ENCODE measurements at places on chromosomes 1 and 21.

- no peak for DNase-seq
These were observed 18.8 kb downstream of the IFI44 start for GRCh38 chr1:78668427-78668826.

DNA sequence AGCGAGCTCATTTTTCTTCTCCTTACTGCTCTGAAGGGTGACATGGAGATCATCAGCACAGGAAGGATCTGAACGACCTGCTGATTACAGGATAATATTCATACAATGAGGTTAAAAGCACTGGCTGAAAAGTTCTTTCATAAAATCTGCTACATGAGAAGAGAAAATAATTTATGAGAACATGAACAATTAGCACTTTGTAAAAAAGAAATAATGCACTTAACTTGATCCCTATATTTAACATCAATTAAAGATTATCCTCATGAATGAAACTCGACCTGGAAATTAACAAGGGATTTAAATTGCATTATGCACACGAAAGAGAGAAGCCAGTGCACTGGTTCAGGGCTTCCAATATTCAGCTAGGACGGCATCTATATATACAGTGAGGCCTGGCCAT, 46.6 kb downstream of the RRAGC start:
- no peak for DNase-seq

- DNase-seq: no peak
These were observed 33.2 kb downstream of the LDLRAP1 start for GRCh38 chr1:25576459-25577133.

GRCh38 chr1:226044514-226045101, 17.9 kb upstream of the H3-3A start:
- DNase-seq: no peak

GRCh38 chr1:152817309-152817708, 5.5 kb downstream of the LCE1B start:
- no peak for DNase-seq

DNA sequence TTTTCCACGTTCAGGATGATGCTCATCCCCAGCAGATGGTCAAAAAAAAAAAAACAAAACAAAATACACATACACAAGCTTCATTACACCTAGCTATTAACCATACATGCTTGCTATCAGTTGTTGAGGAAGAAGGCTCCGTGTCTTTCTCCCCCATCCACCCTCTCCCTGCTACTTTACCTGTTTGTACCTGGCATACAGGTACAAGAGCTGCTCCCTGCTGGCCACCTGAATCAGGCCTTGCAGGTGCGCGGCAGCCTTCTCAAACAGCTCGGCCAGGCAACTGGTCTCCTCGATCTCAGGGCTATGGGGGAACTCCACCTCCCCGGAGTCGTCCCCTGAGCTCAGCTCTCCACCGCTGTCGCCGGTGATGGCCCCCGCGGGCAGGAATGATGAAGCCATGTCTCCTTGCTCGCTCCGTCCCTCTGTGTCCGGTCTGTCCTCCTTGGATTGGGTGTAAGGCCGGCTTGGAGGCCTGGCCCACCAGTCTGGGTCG, 464 bp downstream of the ACBD6 start:
- DNase-seq: no peak

GRCh38 chr1:158227904-158228623, 26.2 kb upstream of the CD1A start:
- no peak for DNase-seq

GRCh38 chr1:61117283-61117682, 34.9 kb downstream of the NFIA start:
- DNase-seq: no peak

DNA sequence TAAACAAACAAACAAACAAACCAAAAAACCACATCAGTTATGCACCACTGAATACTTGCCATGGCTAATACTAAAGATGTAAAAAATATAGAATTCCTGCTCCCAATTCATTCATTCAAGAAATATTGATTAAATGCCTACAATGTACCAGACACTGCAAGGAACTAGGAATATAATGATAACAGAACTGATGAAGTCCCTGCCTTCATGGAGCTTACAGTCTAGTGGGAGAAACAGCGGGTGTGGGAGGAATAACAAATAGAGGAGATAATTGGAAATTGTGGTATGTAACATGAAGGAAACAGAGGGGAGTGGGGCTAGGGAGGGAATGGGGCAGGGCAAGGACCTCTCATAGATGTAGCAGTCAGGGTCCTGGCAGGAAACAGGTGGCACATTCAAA, 58.6 kb upstream of the NBL1 start:
- no peak for DNase-seq

GRCh38 chr1:239040523-239040922, 345.8 kb upstream of the CHRM3 start:
- DNase-seq: no peak

- peak; percentile 87 for DNase-seq
These were observed 28.3 kb downstream of the EIF2D start for GRCh38 chr1:206583707-206584648.

GRCh38 chr1:4379451-4380175, 274.8 kb upstream of the AJAP1 start:
- DNase-seq: peak; percentile 31

- no peak for DNase-seq
These were observed 201.0 kb downstream of the HS2ST1 start for GRCh38 chr1:87115317-87115890.

DNA sequence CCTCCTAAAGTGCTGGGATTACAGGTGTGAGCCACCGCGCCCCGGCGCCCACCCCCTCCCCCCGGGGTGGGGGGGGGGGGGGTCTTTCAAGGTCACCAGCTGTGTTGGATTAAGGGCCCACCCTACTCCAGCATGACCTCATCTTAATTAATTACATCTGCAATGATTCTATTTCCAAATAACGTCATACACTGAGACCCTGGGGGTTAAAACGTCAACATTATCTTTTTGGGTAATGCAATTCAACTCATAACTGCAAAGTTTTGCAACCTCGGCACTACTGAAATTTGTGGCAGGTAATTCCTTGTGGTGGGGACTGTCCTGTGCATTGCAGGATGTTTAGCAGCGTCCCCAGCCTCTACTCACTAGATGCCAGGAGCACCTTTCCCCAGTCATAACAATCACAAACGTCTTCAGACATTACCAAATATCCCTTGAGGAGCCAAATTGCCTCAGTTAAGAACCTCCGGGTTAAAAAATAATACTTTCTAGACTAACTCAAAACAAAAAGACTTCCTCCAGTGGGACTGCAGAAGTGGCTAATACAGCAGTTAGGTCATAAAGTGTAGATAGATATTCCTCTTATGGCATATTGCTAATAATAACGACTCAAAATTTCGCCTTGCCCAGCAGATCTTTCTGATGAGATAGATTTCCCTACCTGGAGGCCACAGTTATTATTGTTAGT, 233.0 kb upstream of the KAZN start:
- DNase-seq: no peak

- no peak for DNase-seq
These were observed 7.4 kb downstream of the COP1 start for GRCh38 chr1:176199707-176200106.

DNA sequence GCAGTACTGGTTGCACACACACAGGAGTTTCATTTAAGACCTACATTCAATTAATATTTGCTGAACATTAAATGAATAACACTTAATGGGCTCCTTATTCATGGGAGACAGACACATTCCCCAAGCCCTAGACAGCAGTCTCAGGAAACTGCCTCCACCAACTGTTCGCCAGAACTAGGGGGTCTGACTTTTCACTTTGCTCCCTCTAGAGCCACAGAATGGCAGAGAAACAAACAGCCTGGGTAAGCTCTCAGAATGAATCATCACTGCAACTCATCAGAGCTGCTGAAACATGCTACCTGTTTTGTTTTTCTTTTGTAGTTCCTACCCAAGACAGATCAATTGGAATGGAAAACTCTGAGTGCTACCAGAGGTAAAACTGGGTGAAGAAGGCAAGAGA, 31.7 kb downstream of the ELK4 start:
- DNase-seq: peak; percentile 67

GRCh38 chr1:167369175-167369574, 148.5 kb downstream of the POU2F1 start:
- no peak for DNase-seq

- no peak for DNase-seq
These were observed 17.8 kb upstream of the EPB41 start for GRCh38 chr1:28896609-28896986.

DNA sequence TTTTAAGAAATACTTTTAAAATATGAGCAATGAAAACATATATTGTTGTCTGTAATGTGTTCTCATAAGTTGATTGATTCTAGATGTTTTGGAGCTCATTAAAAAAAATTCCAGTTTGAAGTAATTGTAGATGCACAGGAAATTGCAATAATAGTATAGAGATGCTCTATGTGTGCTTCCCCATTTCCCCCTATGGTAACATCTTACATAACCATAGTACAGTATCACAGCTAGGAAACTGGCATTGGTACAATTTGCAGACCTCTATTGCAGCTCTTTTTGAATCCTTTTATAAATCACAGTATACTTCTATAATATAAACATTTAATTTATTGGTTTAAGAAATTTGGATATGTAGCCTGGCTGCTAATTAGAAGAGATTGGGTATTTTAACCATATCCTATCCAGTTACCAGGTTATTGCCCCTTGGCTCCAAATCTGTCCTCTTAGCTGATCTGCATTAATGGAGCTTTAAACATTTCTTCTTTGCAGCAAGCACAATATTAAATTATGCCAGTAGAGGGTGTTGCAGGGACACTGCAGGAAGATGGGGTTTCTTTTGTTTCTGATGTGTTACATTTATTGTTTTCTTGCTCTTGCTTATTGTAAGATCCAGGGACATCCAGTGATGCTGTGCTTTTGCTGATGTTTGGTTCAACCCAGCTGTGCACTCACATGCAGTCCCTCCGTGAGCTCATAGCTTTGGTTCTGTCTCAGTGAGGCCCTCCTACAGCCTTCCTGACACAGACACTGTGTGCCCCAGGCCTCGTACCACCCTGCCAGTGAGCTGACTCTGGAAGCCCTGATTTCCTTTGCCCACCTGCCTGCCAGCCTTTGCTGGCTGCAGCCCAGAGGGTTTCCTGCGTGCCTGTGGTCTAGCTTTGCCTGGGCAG, 103.3 kb downstream of the RABGAP1L start:
- peak; percentile 46 for DNase-seq

DNA sequence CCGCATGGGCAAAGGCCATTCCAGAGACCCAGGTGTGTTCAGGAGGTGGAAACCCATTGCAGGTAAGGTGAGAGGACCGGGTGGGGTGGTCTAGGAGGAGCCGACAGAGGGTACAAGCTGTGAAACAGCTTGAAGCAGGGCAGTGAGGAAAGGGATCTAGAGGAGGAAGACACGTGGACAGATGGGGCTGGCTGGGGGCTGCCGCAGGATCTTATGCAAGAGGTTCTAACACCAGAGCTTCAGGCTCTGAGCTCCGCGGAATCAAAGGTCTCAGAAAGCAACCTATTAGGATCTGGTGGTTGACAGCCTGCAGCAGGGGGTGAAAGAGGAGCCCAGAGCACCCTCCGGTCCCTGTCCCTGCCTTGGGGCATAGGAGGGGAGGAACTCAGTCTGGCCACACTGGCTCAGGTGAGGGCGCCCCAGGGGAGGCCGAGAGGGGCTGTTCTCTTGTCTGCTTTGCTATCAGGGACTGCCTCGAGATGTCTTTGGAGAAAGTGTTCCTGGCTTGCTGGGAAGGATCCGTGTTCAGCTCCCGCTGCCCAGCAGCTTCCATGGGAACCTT, 1.9 kb downstream of the TFF1 start:
- DNase-seq: no peak

- DNase-seq: no peak
These were observed 41.5 kb downstream of the CCDC30 start for GRCh38 chr1:42504535-42505128.

DNA sequence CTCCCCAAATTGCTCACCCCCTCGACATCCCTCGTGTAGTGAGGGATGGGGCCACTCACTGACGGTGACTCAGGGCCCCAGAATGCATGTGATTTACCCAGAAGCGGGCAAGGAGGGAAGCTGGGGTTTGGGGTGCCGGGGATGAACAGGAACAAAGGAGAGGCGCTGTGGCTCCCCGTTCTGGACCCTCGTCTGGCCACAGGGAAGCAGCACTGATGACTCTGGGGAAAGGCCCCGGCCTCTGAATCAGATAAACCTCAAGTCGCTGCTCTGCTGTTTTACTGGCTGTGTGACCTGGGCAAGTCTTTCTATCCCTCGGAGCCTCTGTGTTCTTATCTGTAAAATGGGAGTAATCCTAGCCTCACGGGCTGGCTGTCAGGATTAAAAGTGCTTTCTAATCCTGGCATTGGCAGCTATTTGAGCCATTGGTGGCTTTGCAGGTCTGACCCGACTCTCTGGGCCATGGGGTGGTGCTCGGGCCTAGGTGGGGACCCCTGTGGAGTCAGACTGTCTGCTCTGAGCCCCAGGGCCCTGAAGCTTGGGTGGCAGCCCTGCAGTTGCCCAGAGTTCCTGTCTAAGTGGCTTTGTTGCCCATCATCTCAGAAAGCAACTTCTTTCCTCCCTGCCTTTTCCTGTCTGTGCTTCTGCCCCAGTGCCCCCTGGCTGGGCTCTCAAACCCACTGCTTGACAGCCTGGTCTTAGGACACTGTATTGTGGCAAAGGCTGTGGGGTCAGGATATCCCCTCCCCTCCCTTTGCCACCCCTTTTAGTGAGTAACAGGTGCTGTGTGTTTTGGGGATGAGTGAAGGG, 5.5 kb downstream of the TNFRSF1B start:
- DNase-seq: no peak

DNA sequence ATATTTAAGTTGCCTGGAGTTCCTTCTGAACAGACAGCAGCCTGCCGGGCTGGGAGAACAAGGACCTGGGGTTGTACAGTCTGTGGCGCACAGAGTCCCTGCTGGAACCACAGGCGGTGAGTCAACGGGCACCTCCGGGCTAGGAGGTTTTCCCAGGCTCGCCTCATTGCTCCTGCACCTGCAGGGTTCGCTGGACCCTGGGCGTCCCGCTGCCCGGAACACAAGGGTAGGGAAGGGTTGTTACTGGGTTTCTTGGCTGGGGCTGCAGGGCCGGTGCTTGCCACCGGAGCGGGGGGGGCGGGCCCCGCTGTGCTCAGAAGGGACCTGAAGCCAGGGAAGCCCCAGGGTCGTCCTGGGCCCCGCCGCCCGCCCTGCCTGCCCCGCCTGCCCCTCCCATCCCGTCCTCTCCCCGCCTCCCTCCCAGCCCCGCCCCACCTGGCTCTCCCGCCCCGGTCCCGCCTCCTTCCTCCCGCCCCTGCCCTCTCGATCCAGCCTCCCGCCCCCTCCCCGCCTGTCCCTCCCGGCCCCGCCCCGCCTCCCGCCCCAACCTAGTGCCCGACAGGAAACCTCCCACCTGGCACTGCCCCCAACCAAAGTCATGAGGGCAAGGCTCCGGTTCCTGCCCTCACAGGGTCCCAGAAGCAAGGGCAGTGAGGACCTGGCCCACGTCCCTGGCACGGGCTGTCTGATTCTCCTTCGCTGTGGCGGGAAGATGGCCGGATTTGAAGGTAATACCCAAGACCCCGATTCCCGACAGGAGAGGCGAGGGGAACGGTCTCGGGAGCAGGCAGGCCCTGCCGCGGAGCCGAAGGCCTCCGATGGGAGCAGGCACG, 6.8 kb downstream of the JMJD4 start:
- DNase-seq: peak; percentile 56

GRCh38 chr21:44724196-44724595, 12.8 kb upstream of the TSPEAR start:
- DNase-seq: no peak

DNA sequence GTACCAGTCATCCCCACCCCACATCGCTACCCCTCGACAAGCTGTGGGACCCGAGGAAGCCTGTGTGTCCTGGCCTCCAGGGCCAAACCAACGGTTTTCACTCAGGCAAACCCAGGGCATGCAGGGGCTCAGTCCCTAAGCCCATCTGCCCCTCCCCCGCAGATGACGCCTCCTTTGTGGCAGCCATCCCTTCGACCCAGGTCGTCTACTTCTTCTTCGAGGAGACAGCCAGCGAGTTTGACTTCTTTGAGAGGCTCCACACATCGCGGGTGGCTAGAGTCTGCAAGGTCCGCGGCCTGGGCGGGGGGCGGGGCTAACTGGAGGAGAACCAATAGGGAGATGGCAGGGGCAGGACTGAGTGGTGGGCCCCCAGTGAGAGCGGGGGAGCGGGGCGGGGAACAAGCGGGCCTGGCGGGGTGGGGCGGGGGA, 7.4 kb downstream of the SEMA4A start:
- peak; percentile 66 for DNase-seq

All from activated CD4-positive, alpha-beta T cell treated with anti-CD3 and anti-CD28 coated beads, Interleukin-2, Interleukin-4, amounts not matched to agents 100 ng/mL and 50 ng/mL, durations not matched to agents 16 hours and 8 hours (primary cell).